ENCODE measurements at places on chromosomes 13 and 19.
A peak's percentile ranks its signal among the peaks of the same experiment; 100 is the strongest.

DNA sequence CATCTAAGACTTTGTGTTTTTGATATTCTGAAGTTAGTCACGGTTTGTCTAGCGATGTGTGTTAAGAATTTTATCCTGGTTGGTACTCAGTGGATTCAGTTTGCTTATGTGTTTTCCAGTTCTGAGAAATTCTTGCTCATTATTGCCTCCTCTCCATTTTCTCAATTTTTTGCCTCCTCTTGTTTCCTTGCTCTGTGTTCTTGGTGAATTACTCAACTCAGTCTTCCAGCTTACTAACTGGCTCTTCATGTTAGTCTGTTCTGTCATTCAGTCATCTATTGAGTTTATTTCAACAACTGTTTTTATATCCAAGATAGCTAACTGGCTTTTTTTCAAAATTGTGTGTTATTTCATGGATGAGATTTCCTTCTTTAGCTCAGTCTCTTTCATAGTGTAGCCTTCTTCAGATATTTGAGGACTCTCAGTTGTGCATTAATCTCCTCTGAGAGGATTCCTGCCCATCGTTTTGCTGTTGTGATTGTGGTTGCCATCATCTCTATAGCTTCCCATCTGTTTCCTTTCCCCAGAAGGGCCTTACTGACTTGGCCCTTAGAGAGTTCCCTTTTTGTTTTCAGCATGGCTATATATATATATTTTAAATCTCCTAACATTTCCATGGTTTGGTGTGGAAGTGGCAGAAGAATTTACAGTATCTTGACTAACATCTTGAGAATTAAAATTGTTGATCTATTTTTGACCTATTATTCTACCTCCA, 6.2 kb downstream of the SETDB2 start:
- no peak for DNase-seq

GRCh38 chr13:52862358-52863206, 14.1 kb upstream of the PCDH8 start:
- DNase-seq: peak; percentile 15

DNA sequence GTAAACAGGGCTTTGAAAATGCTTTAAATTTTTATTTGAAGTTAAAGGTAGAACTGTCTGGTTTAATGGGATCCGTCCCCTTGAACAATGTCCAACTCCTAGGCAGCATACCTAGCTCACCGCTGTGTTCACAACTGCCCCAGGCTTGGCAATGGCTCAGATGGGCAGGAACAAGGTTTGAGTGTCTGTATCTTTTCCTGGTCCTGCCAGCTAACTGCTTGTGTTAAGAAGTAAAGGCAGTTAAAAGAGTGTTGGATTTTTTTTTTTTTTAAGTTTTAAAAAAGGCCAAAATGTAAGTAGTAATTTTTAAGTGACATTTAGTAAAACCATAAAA, 66.7 kb upstream of the FNDC3A start:
- DNase-seq: no peak

- DNase-seq: no peak
Observed at GRCh38 chr19:5225486-5226345, 114.9 kb downstream of the PTPRS start.

GRCh38 chr19:18328340-18329034, 5.6 kb upstream of the LSM4 start:
- DNase-seq: peak; percentile 97

DNA sequence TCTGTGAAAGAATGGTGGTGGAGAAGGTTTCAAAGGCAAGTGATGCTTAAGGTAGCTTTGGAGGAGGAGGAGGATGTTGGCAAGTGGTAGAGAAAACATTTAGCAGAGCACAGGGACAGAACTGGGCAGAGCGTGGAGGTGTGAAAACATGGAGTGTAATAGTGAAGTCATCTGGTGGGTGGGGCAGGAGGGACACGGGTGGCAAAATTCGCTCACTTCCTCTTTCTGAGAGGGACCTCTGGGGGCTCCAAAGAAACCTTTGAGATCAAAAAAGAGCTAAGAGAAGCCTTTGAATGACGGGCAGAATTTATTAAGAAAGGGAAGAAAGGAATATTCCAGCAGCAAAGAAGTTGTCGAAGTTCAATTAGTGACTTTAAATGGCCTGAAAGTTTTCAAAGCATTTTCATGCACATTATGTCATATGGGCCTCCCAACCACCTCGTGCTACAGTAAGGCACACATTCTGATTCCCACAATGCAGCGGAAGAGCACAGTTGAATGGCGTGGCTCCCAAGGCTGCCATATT, 82.8 kb downstream of the STARD13 start:
- DNase-seq: no peak

- DNase-seq: peak; percentile 72
Observed at GRCh38 chr19:47240996-47241918, 10.3 kb upstream of the BBC3 start.

GRCh38 chr13:91355099-91355825, 7.8 kb downstream of the MIR17HG start:
- no peak for DNase-seq

GRCh38 chr19:28334419-28334818, 878.5 kb downstream of the UQCRFS1 start:
- no peak for DNase-seq

DNA sequence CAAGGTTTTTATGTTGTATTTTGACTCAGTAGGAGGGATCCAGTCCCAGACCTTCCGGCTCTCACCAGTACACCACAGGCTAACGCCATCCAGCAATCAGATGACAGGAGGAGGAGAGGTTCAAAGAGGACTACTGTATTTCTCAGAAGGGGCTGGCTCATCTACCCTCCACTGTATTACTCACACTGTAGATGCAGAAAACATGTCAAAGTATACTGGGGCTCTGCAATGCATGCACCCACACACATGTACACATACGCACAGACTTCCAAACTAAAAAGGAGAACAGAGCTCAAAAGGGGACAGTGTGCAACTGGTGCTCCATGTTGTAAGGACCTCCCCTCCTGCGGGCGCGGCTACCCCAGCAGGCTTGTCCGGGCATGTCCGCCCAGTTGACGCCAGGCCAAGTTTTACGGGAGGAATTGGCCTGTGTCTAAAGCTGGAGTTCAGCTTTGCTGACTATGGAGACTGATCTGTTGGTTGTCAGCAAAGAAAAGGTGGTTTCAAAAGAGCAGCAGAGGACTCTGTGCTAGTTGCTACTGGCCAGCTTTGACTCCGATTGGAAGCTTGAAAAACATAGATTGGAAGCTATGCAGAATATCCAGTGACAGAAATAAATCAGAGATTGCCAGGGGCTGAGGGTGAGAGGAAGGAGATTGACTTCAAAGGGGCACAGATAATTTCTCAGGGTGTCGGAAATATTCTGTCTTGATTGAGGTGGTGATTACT, 314.2 kb downstream of the DLEU7 start:
- peak; percentile 81 for DNase-seq

- no peak for DNase-seq
Observed at GRCh38 chr13:24651718-24652345, 28.4 kb upstream of the ATP12A start.

DNA sequence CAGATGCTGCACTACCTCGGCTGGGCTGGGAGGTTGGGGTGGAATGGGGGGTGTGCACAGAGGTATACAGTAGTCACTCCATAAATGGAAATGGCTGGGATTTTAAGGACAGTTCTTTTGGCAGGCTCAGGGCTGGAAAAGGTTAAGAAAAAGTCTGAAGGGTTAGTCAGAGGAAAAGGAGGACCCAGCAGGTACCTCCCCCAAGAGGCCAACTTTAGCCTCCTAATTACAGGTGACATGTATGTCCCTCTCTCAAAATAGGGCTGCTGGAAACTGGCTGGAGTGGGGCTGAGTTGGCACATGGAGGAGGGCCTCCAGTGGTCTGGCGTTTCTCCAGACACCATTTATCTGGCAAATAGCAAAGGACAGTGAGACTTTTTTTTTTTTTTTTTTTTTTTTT, 994 bp downstream of the CCDC194 start:
- DNase-seq: no peak

GRCh38 chr13:109630271-109630670, 156.1 kb downstream of the IRS2 start:
- DNase-seq: no peak

GRCh38 chr13:49308097-49308875, 60.6 kb downstream of the CDADC1 start:
- peak; percentile 13 for DNase-seq

- DNase-seq: no peak
Observed at GRCh38 chr13:61247149-61247936, 168.3 kb downstream of the PCDH20 start.

DNA sequence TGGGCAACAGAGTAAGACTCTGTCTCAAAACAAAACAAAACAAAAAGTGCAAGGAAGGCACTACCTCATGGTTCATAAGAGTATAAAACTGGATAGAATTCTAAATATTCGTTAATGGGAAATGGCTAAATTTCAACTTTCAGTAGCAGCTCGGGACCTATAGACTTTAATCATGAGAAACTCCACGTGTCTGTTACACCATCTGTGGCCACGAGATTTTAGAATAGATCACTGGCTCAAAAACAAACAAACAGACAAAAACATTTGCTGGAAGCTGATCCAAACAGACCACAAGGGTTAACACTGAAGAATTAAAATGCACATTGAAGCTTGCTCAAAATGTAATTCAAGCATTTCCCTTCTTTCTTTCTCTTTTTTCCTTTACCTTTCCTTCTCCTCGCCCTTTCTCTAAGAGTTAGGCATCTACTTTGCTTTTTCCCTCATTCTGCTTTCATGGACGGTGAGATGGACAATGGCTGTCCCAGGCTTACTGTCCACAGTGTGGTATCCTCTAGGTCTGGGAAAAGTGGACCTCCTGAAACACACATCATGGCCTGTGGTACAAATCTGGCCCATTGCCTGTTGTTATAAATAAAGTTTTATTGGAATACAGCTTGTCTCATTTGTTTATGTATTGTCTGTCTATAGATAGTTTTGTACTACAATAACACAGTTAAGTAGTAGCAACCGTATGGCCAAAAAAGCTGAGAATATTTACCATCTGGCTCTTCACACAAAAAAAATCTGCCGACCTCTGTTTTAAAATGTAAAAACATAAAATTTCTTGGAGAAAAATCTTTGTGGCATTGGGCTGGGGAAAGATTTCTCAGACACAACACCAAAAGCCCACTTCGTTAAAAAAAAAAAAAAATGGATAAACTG, 10.3 kb downstream of the ELAVL1 start:
- no peak for DNase-seq

GRCh38 chr13:63690672-63691071, 2275.0 kb upstream of the PCDH20 start:
- no peak for DNase-seq

- no peak for DNase-seq
Observed at GRCh38 chr13:51068501-51068900, 42.6 kb downstream of the C13orf42 start.
